ENCODE measurements at places on chromosomes 11 and 22.

DNA sequence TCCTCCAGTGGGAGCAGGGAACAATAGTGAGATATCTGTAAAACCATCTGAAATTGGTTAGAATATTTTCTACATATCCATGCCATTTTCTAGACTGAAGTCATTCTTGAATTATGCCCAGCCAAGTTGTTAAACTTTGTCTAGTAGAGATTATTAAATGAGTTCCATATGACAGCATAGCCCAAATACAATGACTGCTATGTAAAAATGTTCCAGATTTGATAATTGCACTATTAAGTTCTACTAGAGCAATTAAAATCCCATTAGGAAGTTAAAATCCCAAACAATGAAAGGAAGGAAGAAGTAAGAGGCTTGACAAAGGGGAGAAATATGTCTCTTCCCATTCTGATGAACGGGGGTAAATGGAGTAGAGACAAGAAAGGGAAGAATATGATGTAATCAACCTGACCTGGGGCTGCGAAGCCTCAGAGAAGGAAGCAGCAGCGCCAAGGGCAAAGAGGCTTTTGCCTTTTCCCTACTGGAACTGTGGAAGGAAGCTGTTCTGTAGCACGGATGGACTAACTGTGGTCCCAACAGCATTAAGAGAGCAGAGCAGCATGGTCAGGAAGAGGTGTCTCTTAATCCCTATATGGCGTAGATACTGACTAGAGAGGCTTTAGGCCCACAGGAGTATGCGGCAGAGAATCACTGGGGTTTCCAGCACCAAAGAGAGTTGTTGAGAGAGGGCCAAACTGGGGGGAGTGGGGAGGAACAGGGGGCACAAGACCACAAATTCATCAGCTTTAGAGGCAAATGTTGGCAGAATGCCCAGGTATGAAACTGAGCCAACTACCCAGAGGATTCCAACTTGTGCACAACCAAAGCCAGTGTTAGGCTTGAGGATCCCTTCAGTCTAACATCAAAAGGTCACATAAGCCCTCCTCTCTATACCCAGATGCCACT, 26.7 kb downstream of the RRP8 start:
- DNase-seq, result no peak

GRCh38 chr11:22177186-22177585, 15.7 kb upstream of the ANO5 start:
- no peak for DNase-seq

DNA sequence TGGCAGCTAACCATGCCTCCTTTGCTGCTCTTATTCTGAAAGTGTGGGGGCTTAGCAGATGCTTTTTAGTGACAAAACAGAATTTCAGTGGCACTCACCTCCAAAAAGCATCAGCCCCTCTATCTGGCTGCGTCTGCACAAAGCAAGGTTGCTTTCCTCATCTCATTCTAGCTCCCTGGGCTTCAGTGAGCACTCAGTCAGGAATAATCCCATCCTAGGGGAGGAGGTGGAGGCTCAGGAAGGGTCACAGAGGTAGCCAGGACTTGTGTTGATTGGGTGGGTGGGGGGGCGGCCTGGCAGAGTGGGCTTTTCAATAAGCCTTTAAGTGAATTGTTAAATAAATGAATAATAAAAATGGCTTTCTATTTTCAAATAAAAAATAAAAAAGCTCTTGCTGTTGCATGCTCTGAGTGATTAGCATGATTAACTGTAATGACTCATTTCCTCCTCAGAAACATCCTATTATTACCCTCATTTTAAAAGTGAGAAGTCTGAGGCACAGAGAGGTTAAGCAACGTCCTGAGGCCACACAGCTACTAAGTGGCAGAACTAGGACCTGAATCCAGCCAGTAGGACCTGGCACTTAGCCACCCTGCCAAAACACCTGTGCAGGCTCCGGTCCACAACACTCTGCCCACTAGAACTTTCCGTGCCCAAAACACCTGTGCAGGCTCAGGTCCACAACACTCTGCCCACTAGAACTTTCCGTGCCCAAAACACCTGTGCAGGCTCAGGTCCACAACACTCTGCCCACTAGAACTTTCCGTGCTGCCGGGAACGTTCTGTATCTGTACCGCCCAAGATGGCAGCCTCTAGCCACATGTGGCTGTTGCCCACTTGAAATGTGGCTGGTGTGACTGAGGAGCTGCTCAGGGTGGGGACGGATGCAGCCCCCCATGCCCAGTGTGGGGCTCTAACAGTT, 5.5 kb downstream of the B3GAT1 start:
- DNase-seq, result peak; percentile 20

DNA sequence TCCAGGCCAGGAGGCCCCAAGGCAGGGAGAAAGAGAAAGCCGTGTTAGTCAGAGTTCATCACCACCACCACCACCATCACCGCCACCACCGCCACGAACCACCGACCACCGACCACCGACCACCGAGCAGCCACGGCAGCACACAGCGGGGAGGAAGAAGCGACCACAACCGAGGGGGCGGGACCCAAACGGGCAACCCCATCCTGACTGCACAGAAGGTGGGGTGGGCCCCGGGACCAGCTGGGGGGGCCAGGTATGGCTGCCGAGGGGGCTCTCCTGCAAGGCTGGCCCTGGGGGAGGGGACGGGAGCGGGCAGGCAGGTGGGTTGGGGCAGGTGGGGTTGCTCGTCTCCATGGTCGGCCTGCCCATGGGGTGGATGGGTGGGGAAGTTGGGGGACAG, 34.2 kb downstream of the SYT7 start:
- DNase-seq, result no peak

- DNase-seq, result no peak
Observed at GRCh38 chr22:24244144-24244787, 616 bp downstream of the GGT5 start.

DNA sequence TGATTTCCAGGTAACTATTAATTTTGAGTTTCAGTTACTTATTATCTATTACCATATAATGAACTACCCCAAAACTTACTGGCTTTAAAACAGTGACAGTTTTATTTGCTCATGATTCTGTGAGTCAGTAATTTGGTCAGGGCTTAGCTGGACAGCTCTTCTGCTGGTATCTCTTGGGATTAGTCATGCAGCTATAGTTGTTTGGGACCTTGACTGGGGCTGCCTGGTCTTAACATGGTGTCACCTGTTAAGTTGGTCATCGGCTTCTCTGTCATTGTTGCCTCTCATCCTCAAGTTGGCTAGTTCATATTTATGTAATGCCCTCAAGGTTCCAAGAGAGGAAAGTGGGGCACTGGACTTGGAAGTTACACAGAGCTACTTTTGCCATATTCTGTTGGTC, 177.5 kb downstream of the TMEM135 start:
- no peak for DNase-seq

- no peak for DNase-seq
Observed at GRCh38 chr11:120884154-120885020, 139.5 kb upstream of the TBCEL start.

DNA sequence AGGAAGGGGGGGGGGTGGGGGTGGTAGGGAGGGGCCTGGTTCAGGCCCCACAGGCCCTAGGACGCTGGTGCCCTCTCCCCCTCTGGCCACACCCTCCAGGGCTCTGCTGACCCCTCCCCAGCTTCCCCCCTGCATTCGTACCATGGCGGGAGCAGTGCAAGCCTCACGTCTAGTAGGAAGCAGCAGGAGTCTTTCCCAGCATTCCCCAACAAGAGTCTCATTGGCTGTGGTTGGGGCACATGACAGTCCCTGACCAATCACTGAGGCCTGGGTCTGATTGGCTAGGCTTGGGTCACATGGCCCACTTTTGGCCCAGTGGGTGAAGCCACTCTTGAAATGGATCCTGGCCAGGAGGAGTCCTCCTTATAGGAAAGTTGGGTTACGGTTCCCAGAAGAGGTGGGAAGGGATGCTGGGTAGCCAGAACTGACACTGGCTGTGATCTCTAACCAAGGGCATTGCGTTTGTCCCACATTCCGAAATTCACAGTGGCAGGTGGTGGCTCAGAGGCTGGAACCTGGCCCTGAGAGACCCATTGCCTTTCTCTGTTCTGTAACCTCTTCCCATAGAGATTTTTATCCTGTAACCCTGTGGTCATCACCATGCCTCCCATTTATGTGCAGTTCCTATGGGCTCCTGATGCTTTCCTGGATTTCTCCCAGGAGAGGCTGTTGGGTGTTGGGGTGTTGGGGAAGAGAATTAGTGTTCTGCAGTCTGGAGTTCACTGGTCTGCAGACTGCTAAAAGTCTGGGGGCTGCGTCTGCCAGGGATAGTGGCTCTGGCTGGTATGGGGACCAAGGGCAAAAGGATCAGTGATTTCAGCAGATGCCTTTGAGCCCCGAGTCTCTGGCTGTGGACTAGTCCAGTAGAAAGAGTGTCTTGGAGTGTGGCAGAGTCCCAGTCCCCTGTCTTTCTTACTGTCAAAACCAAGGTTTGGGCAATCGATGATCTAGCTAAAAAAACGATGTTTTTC, 58.9 kb upstream of the MYEOV start:
- DNase-seq, result no peak

DNA sequence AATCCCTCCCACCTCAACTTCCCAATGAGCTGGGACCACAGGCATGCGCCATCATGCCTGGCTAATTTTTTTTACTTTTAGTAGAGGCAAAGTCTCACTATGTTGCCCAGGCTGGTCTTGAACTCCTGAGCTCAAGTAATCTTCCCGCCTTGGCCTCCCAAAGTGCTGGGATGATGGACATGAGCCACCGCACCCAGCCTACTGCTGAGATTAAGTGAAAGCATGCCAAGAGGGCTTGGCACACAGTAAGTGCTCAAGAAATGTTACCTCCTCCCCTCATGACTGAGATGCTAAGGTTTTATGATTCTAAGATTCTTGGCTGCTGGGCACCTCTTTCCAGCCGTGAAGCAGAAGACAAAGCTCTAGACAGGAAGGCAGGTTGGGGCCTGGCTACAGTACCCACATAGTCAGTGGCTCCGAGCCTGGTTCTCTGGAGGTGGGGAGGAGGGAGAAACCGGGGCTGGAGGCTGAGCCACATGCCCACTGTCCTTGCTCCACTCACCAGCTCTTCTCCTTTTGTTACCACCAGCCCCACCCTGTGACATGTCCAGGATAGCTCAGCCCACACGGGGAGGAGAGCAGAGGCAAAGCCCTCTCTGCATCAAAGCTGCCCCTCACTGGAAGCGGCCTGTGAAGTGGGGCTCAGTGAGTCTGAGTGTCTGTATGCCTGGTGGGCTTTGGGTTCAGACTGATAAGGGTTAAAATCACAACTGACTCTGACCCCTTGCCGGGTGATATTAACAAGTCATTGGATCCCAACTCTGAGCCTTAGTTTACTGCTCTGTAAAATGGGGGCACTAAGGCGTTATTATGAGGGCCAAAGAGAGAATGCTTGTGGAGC, 12.9 kb downstream of the ARHGEF17 start:
- DNase-seq, result no peak

DNA sequence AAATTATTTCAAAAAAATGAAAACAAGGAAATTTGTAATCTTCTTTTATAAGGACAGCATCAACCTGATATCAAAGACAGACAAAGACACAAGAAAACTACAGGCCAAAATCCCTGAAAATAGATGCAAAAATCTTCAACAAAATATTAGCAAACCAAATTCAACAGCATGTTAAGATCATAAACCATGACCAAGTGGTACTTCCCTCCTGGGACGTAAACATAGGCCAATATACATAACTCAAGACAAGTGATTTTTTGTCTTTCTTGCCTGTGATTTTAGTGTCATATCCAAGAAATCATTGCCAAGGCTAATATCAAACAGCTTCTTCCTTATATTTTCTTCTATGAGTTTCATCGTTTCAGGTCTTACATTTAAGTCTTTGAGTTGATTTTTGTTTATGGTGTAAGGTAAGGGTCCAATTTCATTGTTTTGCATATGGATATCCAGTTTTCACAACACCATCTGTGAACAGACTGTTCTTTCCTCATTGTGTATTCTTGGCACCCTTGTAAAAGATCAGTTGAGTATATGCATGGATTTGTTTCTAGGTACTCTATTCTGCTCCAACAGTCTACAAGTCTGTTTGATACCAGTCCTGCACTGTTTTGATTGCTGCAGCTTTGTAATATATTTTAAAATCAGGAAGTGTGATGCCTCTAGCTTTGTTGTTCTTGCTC, 50.0 kb downstream of the SBF2 start:
- DNase-seq, result no peak
